ENCODE measurements at places on chromosomes 1 and 21.

GRCh38 chr1:156840186-156840897 is 18.6 kb downstream of the INSRR start:
- no peak for DNase-seq

DNA sequence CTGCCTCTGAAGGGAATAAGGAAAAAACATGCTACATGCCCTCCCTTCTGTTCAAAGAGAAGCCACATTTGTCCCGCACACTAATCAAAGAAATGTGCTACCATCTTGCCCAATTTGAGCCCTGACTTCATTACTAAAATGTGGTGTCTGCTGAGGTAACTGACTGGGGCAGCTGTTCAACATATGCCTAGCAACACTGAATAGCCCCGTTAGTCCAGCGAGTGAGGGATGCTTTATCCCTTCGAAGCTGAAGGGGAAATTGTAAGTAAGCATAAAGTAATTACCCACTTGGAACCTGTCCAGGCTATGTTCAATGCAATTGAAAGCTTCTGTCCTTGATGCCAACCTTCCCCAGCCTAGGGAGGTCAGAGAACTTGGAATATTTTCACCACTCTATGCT is 310.6 kb downstream of the SEC16B start:
- DNase-seq, result no peak

DNA sequence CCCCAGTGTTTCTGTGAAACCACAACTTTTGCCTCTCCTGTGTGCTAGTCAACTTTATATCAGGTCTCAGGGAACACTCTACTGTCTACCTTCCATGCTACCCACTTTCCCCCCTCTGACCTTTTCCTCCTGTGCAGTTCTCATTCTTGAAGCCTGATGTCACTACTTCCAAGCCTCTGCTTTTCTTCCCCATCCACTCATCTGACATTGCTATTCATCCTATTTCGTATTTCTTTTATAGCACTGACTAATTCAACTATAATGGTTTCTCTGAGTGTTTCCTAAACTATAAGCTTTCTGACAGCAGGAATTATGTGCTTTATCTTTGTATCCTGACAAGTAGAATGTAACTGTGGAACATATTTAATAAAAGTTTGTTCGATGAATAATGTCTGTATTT is 18.2 kb upstream of the DPH5 start:
- DNase-seq, result no peak

GRCh38 chr1:177710696-177711620 is 258.9 kb downstream of the SEC16B start:
- peak; percentile 50 for DNase-seq

- peak; percentile 45 for DNase-seq
Observed at GRCh38 chr1:107529511-107530149, 388.8 kb downstream of the NTNG1 start.

- DNase-seq, result no peak
Observed at GRCh38 chr21:46307625-46308024, 16.0 kb downstream of the C21orf58 start.

DNA sequence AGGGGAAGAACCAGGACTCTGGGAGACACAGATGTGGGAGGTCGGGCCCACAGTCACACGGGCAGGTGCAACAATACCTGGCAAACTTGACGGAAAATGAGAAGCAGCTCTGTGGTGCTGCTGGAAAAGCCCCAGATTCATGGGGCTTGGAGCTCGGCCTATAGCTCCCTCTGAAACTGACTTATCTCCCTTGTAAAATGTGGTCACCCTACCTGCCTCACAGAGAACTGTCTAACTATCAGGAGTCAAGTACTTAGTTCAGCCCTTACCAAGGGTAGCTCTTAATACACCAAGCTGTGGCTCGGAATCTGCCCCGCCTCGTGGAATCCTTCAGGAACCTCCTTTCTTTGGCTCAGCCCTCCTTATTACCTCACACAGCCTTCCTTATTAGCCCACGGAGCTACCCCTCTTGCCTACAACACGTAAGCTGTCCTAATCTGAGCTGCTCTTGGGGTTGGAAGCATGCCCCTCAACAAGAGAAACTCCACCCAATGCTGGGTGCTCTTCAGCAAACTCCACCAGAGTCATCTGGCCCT is 68.9 kb downstream of the MRPL37 start:
- no peak for DNase-seq

DNA sequence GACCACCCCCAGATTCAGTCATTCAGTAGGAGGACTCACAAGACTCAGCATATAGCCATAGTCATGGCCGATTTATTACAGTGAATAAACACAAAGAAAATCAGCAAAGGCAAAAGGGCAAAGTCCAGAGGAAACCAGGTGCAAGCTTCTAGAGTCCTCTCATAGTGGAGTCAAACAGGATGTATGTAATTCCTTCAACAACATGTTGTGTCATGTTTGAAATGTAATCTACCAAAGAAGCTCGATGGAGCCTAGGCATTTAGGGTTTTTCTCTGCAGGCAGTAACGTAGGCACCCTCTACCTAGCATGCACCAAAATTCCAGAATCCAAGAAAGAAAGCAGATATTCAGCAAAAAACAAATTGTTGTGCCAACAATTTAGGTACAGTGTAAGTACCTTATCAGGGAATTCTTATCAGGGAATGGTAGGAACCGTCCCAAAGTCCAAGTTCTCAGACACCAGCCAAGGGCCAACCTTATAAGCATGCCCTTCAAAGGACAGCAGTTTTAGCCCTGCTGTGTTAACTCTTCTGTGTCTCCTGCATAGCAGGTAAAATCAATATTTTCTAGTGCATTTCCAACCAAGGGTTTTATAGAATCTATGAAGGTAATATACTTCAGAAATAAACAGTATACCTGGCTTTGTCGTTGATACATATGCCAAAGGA is 16.1 kb upstream of the SLAMF6 start:
- DNase-seq, result peak; percentile 92

- no peak for DNase-seq
Observed at GRCh38 chr1:212158912-212159796, 123.6 kb downstream of the DTL start.

GRCh38 chr1:171793636-171794035 is 12.2 kb downstream of the METTL13 start:
- DNase-seq, result no peak

DNA sequence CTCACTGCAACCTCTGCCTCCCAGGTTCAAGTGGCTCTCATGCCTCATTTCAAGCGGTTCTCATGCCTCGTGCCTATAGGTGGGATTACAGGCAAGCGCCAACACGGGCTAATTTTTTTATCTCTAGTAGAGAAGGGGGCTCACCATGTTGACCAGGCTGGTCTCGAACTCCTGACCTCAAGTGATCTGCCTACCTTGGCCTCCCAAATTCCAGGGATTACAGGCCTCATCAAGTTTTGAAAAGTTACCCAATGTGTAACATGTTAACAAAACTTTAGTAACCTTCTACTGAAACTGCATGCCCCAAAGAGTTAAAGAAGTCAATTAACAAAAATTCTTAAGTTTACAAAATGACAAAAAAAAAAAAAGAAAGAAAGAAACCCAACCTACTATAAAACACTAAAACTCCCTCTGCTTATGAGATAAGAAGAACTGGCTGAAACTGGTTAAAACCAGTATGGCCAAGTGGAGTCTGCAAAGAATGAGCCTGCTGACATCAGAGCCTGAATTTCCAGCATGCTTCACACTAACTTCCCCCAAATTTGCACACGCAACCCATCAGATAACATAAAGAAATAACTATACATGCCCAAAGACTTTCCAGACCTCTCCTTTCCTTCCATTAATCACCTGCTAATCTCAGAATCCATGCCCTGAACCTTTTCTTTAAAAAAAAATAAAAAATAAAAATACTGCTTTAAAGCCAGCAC is 25.5 kb upstream of the PSMG1 start:
- no peak for DNase-seq

- no peak for DNase-seq
Observed at GRCh38 chr1:80533775-80534334, 1266.9 kb upstream of the ADGRL2 start.

DNA sequence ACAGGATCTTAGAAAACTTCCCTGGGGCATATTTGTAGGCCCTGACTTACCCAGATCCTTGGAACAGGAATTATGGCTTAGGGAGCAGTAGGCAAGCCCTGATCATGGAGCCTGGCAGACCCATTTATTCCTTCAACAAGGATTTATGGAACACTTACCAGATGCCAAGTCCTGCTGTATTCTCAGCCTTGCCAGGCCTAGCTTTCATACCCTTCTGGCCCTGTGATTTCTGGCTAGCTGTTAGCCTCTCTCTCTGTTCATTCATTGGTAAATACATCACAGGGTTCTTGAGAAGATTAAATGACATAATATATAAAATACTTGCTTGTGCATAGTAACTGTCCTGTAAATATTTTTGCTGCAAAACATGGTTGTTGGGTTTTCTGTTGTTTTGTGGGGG is 32.4 kb upstream of the SRP9 start:
- no peak for DNase-seq

DNA sequence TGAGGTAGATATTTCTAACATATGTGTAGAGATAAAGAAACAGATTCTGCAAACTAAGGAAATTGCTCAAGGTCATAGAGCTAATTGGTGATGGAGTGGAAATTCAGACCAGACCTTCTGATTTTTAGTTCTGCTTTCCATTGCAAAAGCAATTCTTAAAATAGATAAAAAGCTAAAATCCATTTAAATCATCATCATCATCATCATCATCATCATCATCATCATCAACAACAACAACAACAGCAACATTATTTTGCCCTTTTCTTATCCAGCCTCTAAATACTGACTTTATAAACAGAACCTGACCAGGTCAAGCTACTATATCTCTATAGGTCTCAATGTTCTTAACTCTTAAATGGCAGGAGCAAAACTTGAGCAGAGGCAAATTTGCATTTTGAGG is 14.0 kb upstream of the ROR1 start:
- no peak for DNase-seq

DNA sequence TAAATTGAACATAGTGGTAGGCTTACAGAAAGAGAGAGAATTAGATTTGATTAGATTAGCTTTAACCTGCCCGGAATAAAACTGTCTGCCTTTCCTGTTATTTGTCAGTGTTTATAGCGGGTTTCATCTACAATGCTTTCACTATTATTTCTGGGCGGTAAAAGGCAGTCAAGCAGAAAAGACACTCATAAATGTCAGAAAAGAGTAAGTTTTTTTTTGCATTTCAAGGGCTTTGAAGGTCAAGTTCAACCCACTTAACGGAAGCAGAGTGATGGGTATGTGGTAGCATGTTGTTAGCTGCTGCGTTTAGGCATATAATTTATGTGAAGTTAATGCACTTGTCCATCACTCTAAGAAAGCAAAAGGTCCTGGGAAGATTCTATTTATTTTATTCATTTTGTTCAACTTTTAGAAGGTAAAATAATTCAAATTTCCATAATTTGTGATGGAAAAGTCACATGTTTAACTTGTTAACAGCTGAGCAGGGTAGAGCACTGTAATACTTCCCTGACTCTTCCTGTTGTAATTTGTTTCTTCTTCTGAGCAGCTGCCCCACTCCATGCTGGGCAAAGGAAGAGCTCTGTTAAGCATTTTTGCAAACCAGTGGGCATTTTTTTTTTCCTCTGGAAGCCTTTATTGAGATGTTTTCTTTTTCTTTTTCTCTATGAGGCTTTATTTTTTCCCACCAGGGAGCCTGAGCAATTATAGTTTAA is 220.1 kb downstream of the ST6GALNAC3 start:
- DNase-seq, result no peak

GRCh38 chr1:10630661-10631120 is 155.9 kb downstream of the PEX14 start:
- no peak for DNase-seq

DNA sequence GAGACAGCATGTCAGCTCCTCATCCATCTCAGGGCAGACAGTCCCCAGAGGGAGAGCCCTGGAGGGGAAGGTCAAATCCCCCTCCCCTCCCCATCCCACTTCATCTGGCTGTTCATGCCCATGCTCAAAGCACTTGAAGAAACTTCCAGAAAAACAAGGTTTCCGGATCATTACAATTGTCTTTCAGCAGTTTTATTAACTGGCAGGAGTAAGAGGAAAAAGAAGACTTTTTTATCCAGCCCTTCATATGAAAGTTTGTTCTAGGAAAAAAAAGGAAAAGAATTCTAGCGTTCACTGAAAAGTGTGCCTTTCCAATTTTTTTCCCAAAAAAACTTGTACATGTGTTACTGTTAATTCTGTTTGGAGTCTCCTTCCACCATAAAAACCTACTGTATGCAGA is 145.7 kb upstream of the TIAM1 start:
- DNase-seq, result no peak

- peak; percentile 70 for DNase-seq
Observed at GRCh38 chr1:113488576-113489177, 98.4 kb downstream of the MAGI3 start.

- no peak for DNase-seq
Observed at GRCh38 chr1:232335261-232335660, 294.7 kb downstream of the SIPA1L2 start.

GRCh38 chr1:109659145-109659544 is 3.2 kb downstream of the GSTM4 start:
- DNase-seq, result no peak

DNA sequence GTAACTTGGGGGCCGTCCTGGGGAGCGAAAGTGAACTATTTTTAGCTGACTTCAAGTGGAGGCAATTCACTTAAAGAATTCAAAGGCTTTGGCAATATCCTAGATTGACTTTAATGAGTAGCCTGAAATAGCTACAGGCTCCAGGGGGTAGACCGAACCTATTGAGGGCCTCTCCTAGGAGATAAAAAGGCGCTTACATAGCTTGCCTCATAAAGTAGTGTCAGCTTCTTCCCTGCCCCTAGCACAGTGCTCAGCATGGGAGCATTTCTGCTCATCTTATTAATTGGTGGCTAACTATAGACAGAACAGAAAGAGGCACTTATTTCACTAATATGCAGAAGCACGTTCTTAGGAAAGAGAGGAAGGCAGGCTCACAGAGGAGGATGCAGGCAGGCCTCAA is 12.3 kb upstream of the CTNNBIP1 start:
- no peak for DNase-seq

DNA sequence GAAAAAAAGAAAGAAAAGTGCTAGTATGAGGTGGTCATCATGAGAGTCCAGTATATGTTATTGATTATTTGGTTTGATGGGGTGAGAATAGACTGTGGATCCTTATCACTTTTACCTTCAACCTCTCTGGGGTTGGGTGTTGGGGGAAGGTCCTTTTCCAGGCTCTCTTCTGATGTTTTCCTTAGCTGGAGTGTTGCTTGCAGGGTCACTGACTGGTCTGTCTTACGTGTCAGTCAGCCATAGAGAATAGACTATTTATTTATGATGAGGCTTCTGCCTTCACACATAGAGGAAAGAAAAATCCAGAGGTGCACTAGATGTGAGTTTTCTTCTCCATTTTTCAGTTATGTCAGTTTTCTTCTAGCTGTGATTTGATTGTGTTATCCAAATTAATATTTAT is 36.5 kb downstream of the MAP3K21 start:
- DNase-seq, result no peak

GRCh38 chr1:7967196-7967595 is 5.7 kb downstream of the PARK7 start:
- no peak for DNase-seq
